ENCODE measurements at places on chromosomes 2 and 18.

GRCh38 chr2:100334929-100335328, 12.6 kb upstream of the LONRF2 start:
- no peak for DNase-seq

DNA sequence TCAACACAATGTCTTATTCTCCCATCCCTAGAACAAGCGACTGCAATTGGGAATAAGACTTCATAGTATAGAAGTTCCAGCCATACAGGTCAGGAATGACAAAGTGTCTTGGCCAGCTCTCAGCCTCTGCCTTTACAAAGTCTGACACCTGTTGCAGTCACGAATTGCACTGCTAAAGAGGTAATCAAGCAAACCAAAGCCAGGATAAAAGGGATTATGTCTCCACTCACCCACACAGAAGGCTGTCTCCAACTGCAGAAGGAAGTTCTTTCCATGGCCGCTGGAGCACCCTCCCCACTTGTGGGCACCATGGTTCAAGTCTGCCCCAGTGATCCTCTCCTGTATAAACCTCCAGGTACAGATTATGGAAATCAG, 114.8 kb upstream of the PKDCC start:
- DNase-seq: no peak

DNA sequence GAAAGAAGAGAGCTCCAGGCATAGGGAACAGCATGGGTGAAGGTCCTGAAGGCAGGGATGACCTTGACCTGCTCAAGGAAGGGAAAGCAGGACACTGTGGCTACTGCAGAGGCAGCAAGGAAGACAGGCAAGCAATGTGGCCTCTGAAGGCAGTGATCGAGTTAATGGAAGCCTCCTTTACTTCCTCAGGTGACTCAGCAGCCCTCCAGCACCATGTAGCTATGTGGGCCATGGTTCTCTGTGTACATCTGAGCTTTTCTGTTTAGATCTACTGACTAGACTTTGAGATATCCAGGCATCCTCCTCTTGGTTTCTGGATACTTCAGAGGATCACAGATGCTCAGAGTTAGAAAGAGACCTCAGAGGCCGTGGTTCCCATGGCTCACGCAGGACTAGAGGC, 107.3 kb upstream of the PID1 start:
- no peak for DNase-seq

DNA sequence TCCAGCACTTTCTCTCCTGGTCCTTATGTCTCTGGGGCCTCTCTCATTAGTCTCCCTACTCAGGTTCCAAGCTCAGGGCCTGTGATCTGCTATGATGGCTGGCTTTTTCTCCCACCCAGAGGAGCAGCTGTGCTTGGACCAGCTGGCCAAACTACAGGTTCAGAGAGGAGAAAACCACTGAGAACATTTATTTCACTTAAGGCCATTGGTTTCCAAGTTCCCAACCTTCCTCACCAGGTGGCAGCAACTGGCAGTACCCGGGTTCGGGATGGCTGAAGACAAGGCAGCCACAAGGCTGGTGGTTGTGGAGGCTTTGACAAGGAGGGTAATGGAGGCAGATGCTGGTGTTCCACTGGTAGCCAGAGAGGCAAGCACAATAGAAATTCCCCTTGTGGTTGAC, 29.9 kb upstream of the SELENOI start:
- DNase-seq: no peak

DNA sequence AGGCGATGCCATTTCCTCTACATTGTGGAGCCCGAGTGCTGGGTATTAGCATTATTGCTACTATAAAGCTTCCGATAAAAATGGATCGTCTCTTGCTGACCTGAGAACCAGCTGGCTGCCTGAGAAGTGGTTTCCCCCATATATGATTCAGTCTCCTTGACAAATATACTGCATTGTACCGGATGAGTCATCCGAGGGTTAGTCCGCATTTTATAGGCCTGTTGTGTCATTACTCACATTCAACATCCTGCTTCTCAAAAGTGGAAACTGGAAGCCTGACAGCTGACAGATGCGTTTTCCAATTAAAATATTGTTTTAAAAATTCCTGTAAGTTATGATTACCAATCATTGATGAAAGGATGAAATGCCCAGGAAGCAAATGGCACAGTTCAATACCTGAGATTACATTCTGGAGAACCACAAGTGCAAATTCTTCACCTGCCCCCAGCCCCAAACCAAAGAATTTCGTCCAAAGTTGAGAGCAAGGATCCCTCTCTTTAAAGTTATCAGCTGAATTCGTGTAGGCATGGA, 65.7 kb downstream of the SPRED2 start:
- no peak for DNase-seq

DNA sequence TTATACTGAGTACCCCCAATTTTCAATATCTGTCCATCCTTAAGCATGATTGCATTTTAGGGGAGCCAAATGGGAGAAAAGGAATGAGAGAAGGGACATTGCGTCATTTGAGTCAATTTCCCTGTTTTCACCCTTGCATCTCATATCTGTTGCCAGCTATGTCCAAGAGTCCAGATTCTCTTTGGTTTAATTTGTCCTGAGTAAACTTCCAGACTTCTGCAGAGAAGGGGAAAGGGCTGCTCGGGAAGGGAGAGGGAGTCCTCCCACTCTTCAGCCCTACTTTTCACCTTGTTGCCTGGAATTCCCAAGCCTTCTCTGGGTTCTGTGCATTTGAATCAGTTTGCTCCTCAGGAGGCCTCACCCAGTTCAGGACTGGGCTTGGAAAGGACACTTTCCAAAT, 16.5 kb downstream of the GREB1 start:
- no peak for DNase-seq

GRCh38 chr2:73114273-73114867, 1.6 kb upstream of the RAB11FIP5 start:
- no peak for DNase-seq

DNA sequence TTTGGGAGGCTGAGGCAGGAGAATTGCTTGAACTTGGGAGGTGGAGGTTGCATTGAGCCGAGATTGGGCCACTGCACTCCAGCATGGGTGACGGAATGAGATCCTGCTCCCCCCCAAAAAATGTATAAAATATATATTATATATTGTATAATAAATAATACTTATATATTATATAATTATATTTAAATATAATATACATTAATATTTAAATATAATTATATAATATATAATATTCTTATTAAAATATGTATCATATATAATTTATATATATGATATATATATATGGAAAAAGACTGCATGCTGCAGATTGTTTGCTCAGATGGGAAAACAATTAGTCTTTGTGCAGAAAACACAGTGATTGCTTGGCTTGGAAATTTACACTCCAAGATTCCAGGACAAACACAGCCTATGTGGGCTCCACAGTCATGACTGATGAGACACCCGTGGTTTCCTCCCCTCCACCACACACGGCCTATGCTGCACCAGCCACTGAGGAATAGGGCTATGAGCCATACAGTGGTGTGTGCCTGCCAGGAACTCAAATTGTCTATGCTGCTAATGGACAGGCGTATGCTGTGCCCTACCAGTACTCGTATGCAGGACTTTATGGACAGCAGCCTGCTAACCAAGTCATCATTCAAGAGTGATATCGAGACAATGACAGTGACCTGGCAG, 30.0 kb downstream of the PMAIP1 start:
- no peak for DNase-seq

DNA sequence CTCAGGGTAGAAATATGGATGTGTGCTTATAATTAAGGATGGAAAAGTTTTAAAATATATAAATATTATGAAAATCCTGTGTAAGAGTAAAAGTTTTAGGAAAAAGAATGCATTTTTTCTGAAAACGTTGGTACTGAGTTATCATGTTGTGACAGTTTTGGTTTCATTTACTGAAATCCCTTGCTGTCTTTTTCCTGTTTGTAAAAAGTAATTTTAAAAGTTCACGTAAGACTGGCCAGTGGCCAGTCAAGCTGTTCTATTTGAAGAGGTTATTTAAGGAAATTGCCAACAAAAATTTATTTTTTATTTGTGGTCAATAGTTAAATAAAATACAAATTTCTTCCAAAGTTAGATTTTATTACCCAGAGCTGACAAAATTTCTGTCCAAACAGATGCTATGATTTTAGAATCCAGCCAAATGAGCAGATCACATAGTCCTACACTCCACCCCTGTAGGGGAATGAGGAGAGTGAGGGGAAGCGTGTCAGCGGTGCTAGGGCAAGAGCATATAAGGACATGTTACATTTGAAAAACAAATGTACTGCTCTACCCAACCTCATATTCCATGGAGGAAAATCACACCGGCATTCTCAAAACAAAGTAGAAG, 297.8 kb upstream of the TFPI start:
- no peak for DNase-seq

GRCh38 chr2:212153923-212154322, 384.7 kb downstream of the ERBB4 start:
- no peak for DNase-seq

DNA sequence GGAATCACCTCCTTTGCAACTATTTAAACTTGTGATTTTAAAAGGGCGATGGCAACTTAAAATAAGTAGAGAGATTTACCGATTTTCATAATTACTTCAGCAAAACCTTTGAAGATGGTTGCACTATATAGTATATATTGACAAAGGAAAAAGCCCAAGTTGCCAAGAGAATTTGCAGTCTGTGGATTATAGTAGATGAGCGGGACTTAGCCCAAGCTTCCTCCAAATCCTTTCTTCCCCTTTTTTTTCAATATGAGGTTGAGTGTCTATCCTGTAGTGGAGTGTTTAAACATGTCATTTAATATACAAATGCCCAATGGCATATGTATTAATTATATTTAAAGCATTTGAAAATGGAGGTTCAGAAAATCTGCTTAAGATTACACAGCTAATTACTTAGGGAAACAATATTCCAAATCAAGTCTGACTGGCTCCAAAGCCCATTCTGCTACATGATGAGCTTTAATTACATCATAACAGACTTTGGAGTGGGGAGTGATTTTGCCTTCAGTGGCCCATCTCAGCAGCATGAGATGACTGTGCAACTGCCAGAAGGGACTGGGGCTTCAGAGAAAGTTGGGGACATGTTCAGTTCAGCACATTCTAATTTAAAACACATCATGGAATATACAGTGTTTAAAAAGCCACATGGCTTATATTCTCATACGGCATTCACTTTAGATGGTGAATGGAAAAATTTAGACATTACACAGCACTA, 73.2 kb downstream of the COL3A1 start:
- DNase-seq: no peak

DNA sequence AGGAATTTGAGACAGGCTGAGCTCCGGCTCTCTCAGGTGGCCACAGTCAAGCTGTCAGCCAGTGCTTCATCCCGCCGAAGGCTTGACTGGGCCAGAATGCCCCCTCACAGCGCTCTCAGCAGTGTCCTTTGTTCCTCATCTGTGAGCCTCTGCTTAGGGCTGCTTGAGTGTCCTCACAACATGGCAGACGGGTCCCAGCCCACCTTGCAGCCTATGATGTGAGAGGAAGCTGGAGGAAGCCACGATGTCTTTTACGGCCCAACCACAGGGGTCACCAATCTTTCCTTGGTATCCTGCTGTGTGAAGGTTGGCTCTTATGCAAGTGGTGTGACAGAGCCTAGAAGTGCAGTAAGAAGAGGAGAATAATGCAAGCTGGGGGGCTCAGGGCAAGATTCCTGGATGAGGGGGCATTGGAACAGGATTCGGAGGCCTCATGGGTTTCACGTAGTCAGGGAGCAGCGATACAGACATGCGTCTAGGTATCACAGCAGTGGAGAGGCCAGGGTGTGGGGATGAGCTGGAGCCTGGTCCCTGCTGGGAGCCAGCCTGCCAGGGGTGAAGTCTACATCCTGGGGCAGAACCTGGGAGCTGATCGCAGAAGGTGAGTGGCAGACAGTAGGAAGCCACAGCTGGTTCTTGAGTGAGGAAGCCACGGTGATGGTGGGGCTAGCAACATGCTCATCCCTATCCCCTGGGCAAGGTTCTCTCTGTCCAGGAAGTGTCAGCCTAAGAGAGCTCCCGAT, 234.1 kb downstream of the GLI2 start:
- no peak for DNase-seq

DNA sequence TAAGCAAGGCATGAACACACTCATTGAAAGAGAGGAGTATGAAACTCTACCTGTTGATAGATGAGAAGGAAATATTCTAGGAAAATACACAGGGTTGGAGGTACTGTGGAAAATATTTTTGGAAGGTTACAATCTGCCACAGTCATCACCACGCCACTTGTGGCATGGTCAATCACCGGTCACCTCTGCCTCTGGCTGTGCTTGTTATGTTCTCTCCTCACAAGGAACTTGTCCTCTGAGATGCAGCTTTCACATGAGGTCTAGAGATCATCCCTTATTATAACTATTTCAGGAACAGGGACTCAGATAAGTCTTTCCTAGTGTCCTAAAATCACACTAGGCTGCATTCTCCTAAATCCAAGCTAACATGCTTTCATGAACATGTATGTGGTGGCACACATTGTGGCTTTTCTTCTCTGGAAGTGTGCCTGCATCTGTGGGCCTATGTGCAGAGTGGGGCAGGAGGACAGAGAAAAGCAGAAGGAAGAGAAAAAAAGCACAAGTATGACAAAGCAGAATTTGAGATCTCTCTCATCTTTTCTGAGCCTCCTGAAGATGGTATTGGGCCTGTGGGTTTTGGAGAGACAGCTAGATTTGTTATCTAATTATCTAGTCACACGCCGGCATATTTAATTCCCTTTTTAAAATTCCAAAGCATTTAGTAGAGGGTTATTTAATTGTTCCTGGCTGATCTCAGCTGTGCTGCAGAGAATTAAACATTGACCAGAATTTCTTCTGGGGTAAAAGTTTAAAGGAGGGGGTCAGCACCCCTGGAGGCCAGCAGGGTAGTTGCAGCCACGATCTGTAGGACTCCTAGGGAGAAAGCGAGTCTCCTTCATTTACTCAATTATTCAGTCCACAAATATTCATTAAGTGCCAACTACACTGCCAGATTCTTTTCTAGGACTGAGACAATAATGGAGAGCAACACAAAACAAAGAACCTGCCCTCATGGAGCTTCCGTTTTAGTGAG, 294.6 kb downstream of the RDH14 start:
- no peak for DNase-seq

- DNase-seq: no peak
These were observed 110.2 kb downstream of the EPHA4 start for GRCh38 chr2:221461901-221462300.

DNA sequence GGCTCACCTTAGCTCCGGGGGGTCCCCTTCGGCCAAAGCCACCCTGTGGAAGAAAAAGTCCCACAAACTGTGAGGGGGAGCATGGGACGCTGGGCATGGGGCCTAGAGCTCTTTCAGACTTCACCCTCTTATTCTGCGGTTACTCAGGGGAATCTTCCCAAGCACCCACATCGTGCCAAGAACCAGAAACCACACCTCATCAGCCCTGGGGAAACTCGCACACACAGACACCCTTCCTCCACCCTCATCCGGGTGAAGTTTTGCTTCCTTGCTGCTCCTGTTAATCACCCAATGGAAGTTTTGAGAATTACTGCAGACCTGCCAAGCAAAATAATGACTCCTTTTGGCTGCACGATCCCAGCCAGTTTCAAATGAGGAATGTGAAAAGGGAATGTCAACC, 59.1 kb downstream of the COL6A3 start:
- no peak for DNase-seq

- no peak for DNase-seq
These were observed 25.5 kb downstream of the GCG start for GRCh38 chr2:162126527-162126926.

DNA sequence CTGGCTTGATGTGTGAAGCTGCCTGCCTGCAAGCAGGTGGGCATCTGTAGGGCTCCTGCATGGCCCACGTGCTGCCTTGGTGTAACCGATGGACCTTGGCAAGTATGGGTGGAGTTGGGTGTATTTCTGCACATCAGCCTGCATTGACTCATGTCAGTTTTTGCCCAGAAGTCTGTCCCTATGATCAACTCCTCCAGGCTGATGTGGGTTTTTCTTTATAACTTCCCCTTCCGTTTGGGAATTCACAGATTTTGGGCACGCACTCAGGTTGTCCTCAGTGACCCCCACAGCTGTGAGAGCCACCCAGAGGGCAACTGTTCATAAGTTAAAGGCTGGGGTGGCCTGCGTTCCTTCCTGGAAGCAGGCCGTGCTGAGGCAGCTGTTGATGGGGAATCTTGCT, 123.3 kb downstream of the NCK2 start:
- peak; percentile 34 for DNase-seq

Measured in right hindlimb (tissue), 1 donor.